CD8-positive, alpha-beta memory T cell (primary cell): ENCODE measurements at places on chromosomes 2 and 18. TPM values are rescaled to one million over a fixed set of nuclear protein-coding genes. Genes with fewer than 3 reads are reported as not detected.

- H3K27ac ChIP-seq = no peak overlapping the region
- H3K4me1 ChIP-seq = no peaks in the 10 kb centered on the region
- no peak overlapping the region for H3K4me3 ChIP-seq
- H3K27me3 ChIP-seq = peaks cover 5% of the 10 kb centered on the region
- no peaks in the 10 kb centered on the region for H3K36me3 ChIP-seq
- no peak for DNase-seq
Measured at GRCh38 chr18:36770315-36770946, 58.4 kb downstream of the TPGS2 start.

- H3K27ac ChIP-seq = no peak overlapping the region
- H3K27me3 ChIP-seq = no peaks in the 10 kb centered on the region
- H3K36me3 ChIP-seq = no peaks in the 10 kb centered on the region
- no peaks in the 10 kb centered on the region for H3K4me1 ChIP-seq
- no peak for DNase-seq
Measured at GRCh38 chr2:18311420-18312195, 248.8 kb downstream of the RDH14 start.

- no peaks in the 10 kb centered on the region for H3K36me3 ChIP-seq
- H3K4me3 ChIP-seq = no peak overlapping the region
- no peak for DNase-seq
Measured at GRCh38 chr18:64183665-64184064, 34.8 kb upstream of the LINC00305 start.

GRCh38 chr18:44715245-44715644 lies 34.6 kb downstream of the SETBP1 start:
- no peaks in the 10 kb centered on the region for H3K36me3 ChIP-seq
- H3K4me1 ChIP-seq = peaks cover 6% of the 10 kb centered on the region
- no peak overlapping the region for H3K4me3 ChIP-seq
- no peak overlapping the region for H3K27ac ChIP-seq

GRCh38 chr18:47265197-47265596 lies 13.7 kb upstream of the SKOR2 start:
- DNase-seq = no peak
- H3K4me1 ChIP-seq = no peaks in the 10 kb centered on the region
- no peaks in the 10 kb centered on the region for H3K36me3 ChIP-seq

DNA sequence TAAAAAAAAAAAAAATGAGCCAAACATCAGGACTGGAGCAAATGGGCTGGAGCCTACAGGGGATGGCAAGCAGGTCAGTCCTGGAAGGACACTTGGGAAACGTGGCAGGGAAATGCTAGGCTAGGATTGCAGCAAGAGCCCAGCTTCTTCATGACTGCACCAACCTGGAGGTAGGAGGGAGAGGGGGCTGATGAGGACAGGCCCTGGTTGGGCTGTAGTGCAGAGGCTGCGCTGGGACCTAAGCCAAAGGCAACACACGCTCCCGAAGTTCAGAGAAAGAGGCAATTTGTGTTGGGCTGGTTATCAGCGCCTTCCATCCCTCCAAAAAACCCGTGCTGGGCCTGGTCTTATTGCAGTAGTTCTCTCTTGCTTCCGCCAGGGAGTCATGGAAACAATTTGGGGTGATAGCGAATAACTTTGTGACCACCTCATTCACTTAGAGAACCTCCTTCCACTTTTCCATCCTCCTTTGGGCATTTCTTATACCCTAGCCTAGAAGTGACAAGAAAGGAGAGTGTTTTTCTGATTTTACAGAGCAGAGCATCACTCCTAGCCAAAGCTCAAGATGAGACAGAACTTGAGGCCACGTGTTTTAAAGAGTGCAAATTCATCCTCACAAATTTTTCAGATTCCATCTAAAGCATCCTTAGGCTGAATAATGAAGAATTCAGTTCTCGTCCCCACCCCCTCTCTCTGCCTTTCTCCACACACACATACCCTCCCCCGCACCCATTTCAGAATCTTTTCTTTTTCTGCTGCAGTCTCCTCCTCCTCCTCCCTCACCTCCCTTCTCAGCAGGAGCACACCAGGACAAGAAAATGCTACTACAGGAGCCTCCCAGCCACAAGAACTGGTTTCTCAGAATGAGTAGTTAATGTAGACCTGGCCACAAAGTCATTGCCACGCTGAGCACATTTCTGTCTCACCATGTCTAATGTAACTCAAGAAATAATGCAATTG lies 82.5 kb upstream of the STPG4 start:
- H3K4me3 ChIP-seq = no peak overlapping the region
- H3K4me1 ChIP-seq = no peaks in the 10 kb centered on the region
- H3K27ac ChIP-seq = no peak overlapping the region
- no peaks in the 10 kb centered on the region for H3K36me3 ChIP-seq

DNA sequence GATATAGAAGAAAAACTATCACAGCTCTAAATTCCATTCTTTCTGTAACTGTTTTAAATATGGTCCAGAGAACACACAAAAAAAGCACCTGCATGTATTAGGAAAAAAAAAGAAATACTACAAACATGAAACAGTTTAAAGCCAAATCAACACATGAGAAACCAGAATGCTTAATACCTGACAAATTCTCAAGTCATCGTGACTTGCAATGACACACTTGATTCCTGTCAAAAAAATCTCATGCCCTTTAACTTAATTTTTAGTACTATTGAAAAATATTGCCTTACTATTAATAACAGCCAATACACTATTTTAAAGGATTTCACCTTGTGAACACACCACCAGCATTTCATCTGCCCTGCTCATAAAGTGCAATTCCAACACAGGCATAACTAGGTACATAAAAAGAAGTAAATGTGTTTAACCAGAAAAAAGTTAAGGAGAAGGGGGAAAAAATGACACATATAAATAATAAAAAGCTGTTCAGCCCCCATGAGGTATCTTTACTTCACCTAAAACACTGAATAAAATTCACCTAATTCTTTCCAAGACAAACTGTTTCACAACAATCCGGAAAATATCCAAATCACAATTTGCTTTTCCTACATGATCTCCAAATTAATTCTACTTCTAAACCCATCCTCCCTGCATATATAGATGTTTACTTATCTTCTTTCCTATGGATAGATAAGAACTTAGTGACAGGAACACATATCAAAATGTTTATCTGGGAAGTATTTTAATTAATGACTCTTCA lies 10.8 kb downstream of the ROCK2 start:
- no peak overlapping the region for H3K4me3 ChIP-seq
- no peak overlapping the region for H3K27ac ChIP-seq
- no peaks in the 10 kb centered on the region for H3K36me3 ChIP-seq
- H3K4me1 ChIP-seq = no peaks in the 10 kb centered on the region

GRCh38 chr2:9979977-9980376 lies 28.5 kb downstream of the GRHL1 start:
- H3K27me3 ChIP-seq = no peaks in the 10 kb centered on the region
- no peak overlapping the region for H3K4me3 ChIP-seq
- H3K36me3 ChIP-seq = no peaks in the 10 kb centered on the region
- no peak overlapping the region for H3K27ac ChIP-seq
- peak; percentile 3 for DNase-seq

DNA sequence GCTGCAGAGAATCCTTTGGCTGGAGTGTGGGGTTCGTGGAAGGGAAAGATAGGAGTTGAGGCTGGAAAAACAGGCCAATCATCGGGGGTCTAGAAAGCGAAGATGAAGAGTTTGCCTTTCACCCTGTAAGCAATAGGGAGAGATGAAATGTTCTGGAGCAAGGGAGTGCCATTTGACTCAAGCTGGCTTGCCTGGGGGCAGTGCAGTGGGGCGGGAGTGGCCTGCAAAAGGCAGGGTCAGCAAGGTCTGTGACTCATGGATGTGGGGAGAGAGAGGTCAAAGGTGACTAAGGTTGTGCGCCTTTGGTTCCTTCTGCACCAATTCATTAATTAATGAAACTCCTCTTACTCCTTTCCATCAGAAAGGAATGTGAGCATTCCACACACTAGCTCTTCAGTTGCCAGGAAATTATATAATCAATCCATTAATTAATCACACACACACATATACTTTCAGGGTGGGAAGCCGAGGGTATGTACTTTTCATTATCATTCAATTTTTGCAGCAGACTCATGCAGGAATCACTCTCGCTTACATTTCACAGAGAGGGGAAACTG lies 227.6 kb downstream of the MYCN start:
- no peak overlapping the region for H3K4me3 ChIP-seq
- H3K36me3 ChIP-seq = no peaks in the 10 kb centered on the region
- H3K27me3 ChIP-seq = no peaks in the 10 kb centered on the region

GRCh38 chr2:113376913-113377445 lies 60.5 kb upstream of the ZNG1B start:
- H3K4me1 ChIP-seq = no peaks in the 10 kb centered on the region
- H3K27ac ChIP-seq = no peak overlapping the region
- no peak for DNase-seq
- H3K4me3 ChIP-seq = no peak overlapping the region
- no peaks in the 10 kb centered on the region for H3K27me3 ChIP-seq
- no peaks in the 10 kb centered on the region for H3K36me3 ChIP-seq

- H3K27me3 ChIP-seq = no peaks in the 10 kb centered on the region
- no peak for DNase-seq
- no peaks in the 10 kb centered on the region for H3K4me1 ChIP-seq
- no peaks in the 10 kb centered on the region for H3K36me3 ChIP-seq
Measured at GRCh38 chr2:148577845-148578492, 66.6 kb upstream of the EPC2 start.

- no peaks in the 10 kb centered on the region for H3K27me3 ChIP-seq
- no peak for DNase-seq
- H3K4me1 ChIP-seq = no peaks in the 10 kb centered on the region
- no peak overlapping the region for H3K27ac ChIP-seq
- H3K4me3 ChIP-seq = no peak overlapping the region
- H3K36me3 ChIP-seq = no peaks in the 10 kb centered on the region
Measured at GRCh38 chr2:46333912-46334311, 36.7 kb downstream of the EPAS1 start.

- H3K27me3 ChIP-seq = no peaks in the 10 kb centered on the region
- no peak overlapping the region for H3K4me3 ChIP-seq
- no peaks in the 10 kb centered on the region for H3K4me1 ChIP-seq
- DNase-seq = no peak
Measured at GRCh38 chr2:188835006-188835405, 139.2 kb upstream of the COL3A1 start.

DNA sequence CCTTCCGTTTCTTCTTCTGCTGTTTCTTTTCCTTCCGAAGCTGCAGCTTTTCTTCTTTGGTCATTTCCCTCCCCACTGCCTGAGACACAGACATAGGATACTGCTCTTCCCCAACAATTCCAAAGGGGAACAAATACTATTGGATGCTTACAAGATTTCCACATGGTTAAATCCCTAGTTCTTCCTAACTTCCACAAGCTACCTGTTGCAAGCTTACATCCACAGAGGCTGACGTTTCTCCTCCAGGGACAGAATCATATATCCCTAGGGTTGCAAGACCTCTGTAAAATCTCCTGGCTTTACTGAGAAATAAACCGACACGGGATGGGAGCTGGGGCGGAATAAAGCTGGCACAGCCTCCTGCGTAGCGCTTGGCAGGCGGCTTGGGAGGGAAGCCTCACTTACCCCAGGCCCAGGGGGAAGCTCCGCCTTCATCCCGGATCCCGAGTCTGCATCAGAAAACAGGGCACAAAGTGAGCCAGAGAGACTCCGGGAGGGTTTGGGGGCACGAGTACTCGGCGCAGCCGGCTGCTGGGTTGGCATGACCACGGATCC lies 590 bp downstream of the EIF2B4 start:
- DNase-seq = no peak
- no peaks in the 10 kb centered on the region for H3K27me3 ChIP-seq
- peaks cover 35% of the 10 kb centered on the region for H3K4me1 ChIP-seq
- peak overlapping the region; percentile 87 for H3K27ac ChIP-seq

- H3K4me1 ChIP-seq = no peaks in the 10 kb centered on the region
- no peak overlapping the region for H3K27ac ChIP-seq
- no peak overlapping the region for H3K4me3 ChIP-seq
Measured at GRCh38 chr2:95728878-95729596, 137.2 kb downstream of the TRIM43 start.

DNA sequence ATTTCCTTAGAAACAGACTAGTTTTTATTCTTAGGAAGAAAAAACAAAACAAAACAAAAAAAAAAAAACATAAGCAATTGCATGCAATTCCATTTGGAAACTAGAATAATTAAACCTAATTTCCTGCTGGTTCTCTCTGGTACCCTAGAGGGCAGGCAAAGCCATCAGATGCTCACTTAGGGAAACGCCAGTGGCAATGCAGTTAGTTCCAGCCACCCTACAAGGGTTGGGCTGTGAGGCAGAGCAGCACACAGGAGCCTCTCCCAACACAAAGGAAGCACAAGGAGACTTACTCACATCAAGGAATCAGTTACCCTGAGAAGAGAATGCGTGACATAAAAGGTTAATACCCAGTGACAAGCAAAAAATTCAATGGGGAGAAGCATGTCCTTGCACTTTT lies 28.8 kb downstream of the CCDC93 start:
- H3K4me3 ChIP-seq = no peak overlapping the region
- peaks cover 23% of the 10 kb centered on the region for H3K36me3 ChIP-seq
- H3K27me3 ChIP-seq = no peaks in the 10 kb centered on the region
- no peak for DNase-seq
- H3K27ac ChIP-seq = no peak overlapping the region
- no peaks in the 10 kb centered on the region for H3K4me1 ChIP-seq

DNA sequence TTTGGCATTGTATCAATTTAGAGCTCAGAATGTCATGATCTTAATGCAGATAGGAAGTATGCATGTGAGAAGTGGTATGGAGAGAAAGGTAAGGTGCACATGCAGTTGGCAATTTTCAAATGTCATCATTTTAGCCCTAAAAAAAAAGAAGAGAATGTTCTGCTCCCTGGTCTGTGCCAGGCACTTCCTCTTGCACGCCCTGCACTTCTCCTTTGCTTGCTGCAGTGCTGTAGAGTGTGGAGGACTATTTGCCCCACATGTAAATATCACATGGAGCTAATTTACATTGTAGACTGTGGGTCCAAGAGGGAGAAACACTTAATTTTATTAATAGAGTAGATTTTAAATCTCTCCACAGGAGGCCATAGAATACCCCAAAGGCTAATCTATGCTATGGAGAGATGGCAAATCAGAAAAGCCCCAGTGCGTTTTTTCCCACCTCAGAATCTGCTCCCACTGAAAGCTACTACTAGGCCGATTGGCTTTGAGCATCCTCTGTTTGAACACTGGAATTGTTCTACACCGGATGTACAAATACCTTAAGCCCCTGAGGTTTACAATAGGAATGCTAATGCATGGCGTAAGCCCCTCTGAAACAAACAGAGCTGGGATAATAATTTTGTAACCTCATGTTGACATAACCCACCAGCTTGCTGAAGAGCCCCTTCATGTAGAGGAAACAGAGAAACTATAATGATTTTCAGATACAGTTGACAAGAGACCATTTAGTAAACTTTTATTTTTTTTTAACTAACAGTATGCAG lies 137.2 kb upstream of the KLHL14 start:
- no peaks in the 10 kb centered on the region for H3K4me1 ChIP-seq
- no peaks in the 10 kb centered on the region for H3K27me3 ChIP-seq
- H3K36me3 ChIP-seq = no peaks in the 10 kb centered on the region
- no peak for DNase-seq
- H3K4me3 ChIP-seq = no peak overlapping the region

GRCh38 chr2:102422910-102423309 lies at the start of gene IL18RAP:
IL18RAP (plus strand) TSS chr2:102423160; CDS start chr2:102423278, 118 bp downstream.
- peaks cover 29% of the 10 kb centered on the region for H3K4me1 ChIP-seq
- H3K27me3 ChIP-seq = no peaks in the 10 kb centered on the region
- H3K36me3 ChIP-seq = no peaks in the 10 kb centered on the region
- H3K4me3 ChIP-seq = no peak within 1 kb of the TSS
- DNase-seq = no peak

- no peaks in the 10 kb centered on the region for H3K36me3 ChIP-seq
- no peak for DNase-seq
- H3K27me3 ChIP-seq = no peaks in the 10 kb centered on the region
- H3K27ac ChIP-seq = no peak overlapping the region
- no peaks in the 10 kb centered on the region for H3K4me1 ChIP-seq
- H3K4me3 ChIP-seq = no peak overlapping the region
Measured at GRCh38 chr2:13114391-13114790, 397.7 kb downstream of the TRIB2 start.

GPR45 gene
- not detected for total RNA-seq

SDC1 gene
- total RNA-seq = 0.27 TPM

AQP4 gene
- total RNA-seq = not detected

CYBRD1 gene
- total RNA-seq = 0.95 TPM

BOLL gene
- not detected for total RNA-seq

RAB27B gene
- total RNA-seq = 0.15 TPM
